ENCODE measurements at places on chromosomes 6 and 20.

- no peak for DNase-seq
Observed at GRCh38 chr6:13113981-13114593, 214.2 kb downstream of the TBC1D7 start.

- no peak for DNase-seq
Observed at GRCh38 chr6:71043902-71044301, 87.0 kb upstream of the B3GAT2 start.

- no peak for DNase-seq
Observed at GRCh38 chr6:42040856-42041480, 9.4 kb upstream of the TAF8 start.

- no peak for DNase-seq
Observed at GRCh38 chr6:5190507-5190906, 70.2 kb downstream of the LYRM4 start.

GRCh38 chr6:40930555-40930954, 108.5 kb downstream of the UNC5CL start:
- no peak for DNase-seq

DNA sequence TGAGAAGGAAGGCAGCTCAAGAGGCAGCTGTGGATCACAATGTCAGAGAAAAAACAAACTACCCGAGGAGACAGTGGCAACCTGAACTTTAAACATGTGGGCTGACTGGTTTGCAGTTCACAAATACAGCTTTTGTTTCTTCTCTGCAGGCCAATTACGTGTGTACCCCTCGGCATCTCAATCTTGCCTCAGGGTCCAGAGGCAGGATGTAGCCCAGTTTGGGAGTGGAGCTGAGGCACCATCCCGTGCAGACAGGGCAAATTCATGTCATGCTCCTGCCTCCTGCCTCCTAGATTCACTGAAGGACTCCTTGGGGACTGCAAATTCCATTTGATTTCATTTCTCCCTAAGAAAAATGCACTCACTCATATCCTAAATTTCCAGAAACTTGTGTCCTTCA, 94.2 kb upstream of the KCNK16 start:
- DNase-seq, result no peak

DNA sequence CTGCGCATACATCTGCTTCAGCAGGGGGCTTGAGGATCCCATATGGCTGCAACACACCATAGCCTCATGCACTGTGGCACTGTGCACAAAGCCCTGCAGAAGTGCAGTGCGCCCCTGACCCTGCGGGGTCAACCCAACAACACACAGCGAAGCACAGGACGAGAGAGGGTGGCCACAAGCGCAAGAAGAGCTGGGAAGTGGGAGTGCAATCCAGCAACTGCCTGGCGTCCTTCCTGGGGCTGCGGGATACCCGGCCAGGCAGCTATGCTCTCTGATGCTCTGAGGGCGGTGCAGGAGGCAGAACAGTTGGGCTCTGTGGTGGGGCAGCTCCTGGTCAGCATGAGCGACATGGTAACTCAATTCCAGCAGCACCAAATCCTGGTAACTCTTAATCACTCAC, 5.6 kb upstream of the ACSS1 start:
- no peak for DNase-seq

GRCh38 chr6:54135665-54136369, 24.6 kb downstream of the MLIP start:
- DNase-seq, result no peak

DNA sequence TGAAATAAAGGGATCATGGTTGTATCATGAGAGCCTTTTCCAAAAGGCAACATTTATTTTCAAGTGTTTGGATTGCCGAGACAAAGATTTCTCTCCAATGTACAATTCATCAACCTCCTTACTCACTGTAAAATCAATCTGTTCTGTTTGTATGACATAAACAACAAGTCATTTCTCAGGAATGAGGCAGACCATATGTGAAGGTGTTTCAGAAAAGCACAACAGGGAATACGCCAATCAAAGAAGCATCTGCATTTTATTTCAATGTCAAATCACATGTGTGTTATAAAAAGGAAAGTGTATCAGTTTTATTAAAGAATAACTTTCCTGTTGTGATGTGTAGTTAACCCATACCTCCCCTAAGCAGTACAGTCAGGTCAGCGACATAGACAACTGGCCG, 653.7 kb downstream of the TFAP2A start:
- no peak for DNase-seq

DNA sequence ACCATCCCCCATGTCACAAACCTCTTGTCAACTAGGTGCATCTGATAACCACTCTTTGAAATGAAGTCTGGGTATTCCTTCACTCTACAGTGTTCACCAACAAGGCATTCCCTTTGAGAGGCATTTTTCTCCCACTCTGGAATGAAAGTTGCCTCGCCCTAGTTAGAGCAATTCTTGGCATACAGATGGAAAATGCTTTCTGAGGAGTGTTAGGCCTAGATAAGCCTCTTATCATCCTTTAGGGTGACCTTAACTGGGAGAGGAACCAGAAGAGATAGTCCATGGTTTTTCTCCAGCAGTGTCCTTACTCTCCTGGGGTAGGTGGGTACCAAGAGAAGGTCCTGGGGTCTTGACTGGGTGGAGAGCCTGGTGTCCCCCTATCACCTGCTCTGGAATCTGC, 14.8 kb downstream of the CLIC5 start:
- DNase-seq, result no peak

DNA sequence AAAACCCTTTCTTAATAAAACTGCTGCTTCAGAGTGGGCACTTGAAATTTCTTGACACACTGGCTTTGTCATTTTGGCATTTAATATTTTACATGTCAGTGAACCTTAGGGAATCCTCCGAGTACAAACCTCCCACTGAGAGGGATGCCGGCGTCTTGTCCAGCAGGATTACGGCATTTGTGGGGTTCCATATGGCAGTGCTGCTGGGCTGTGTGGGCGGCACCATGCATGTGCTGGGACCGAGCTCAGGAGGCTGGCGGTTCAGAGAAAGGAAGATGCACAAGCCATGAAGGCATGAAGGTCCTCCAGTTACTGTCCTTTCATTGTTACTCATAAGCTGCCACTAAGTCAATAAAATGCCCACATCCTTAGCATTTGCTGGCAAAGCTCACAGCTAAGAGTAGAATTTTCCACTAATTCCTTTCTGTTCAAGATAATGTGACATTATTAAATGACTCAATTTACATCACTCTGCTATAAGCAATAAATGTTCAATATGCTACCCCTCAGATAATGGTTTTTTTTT, 61.4 kb downstream of the LY86 start:
- DNase-seq, result no peak

GRCh38 chr6:154166140-154166539, 127.1 kb downstream of the OPRM1 start:
- no peak for DNase-seq

DNA sequence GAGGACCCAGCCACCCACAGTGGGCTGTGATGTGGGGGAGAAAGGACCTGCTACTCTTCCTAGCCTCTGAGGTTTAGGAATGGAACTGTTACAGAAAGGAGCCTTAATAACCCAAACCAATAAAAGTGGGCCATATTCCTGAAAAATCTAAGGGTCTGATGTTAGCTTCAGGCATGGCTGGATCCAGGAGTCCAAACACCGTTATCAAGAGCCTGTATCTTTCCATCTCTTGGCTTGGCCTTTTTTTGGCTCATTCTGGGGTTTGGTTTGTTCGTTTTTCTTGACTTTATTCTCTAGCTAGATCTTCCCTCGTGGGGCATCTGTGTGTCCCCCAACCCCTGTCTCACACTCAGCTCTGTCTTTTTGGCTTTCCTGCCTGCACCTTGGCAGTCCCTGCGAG, 38.7 kb downstream of the CDH4 start:
- DNase-seq, result no peak

- no peak for DNase-seq
Observed at GRCh38 chr20:63222541-63222940, 6.6 kb upstream of the YTHDF1 start.

- DNase-seq, result no peak
Observed at GRCh38 chr20:2080532-2081224, 20.9 kb upstream of the STK35 start.

DNA sequence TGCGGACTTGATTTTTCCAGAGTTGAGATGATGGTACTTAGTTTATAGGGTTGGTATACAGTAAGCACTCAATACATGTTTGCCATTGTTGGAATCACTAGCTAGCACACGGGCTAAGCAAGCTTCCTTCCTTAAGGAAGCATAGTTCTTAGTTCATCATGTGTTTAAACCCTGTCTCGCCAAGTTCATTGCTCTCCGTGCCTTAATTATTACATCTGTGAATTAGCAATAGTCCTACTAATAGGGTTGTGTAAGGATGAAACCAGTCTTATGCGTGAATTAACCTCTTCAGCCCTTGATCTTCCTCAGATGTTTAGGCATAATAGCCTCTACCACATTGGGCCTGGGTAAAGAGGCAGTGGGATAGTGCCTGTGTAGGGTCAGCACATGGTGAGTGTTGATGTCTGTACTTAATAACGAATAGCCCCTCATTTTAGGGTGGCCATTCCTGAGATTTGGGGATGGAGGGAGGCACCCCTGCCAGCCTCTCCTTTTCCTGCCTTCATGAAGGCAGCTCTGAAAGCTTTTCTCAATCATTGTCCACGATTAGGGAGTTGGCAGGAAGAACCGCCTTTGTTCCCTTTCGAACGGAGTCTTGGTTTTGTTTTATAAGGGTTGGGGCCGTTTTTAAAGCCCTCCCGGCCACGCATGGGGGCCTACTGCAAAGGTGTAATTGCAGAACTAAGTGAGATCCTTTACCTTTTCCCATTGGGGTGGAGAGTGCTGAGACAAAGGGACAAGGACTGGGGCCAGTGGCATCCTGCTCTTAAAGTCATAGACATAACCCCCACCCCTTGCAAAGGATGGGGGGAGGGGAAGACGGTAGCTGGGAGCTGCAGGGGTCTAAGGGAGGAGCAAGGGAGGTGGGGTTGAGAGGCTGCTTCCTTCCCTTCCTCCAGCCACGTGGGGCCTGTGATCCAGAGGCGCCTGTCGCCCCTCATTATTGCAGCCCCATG, 2.1 kb downstream of the DNMT3B start:
- no peak for DNase-seq

- no peak for DNase-seq
Observed at GRCh38 chr6:47241742-47242482, 67.8 kb downstream of the TNFRSF21 start.

- peak; percentile 32 for DNase-seq
Observed at GRCh38 chr6:104682722-104683643, 176.7 kb downstream of the HACE1 start.

DNA sequence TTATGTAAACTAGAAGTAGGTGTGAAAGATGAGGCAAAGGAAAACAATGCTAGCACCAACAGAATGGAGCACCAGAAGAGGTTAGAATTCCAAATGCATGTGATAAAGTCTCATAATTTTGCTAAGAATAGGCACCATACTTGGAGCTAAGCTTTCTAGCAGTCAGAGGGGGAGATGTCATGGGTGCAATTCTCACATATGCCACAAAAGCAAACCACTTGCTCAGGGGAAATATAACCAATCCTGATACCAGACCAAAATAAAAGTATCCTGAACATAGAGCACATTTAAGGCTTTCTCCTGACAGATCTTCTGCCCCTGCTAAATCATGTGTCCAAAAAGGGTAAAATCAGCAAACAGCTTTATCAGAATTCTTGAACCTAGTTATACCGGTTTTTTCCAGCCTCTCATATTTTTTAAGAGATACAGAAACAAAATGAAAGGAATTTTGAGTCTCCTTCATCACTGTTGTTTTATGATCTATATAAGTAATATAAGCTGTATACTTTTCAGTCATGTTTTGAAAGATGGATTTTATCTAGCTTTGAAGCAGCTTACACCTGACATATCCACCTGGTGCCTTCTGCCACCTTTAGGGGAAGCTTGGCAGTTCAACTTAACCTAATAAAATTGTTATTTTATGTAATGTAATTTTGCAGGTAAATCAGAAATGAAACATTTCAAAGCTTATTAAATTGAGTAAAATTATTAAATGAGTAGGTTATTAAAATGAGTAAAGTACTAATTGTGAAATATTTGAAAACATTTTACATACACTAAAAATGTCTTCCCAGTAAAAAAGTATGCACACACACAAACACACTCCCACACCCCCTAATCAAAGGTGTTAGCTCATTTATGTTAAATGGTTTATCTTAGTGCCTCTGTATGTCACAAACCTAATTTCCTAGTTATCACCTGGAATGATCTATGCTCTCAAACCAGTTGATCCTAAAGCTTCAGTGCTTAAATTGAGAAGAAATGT, 2.8 kb downstream of the SPO11 start:
- DNase-seq, result no peak

- DNase-seq, result no peak
Observed at GRCh38 chr6:16518265-16518664, 243.0 kb downstream of the ATXN1 start.

GRCh38 chr20:37733416-37733815, 39.6 kb downstream of the CTNNBL1 start:
- DNase-seq, result no peak

GRCh38 chr6:135162678-135163439, 18.2 kb upstream of the MYB start:
- peak; percentile 27 for DNase-seq

DNA sequence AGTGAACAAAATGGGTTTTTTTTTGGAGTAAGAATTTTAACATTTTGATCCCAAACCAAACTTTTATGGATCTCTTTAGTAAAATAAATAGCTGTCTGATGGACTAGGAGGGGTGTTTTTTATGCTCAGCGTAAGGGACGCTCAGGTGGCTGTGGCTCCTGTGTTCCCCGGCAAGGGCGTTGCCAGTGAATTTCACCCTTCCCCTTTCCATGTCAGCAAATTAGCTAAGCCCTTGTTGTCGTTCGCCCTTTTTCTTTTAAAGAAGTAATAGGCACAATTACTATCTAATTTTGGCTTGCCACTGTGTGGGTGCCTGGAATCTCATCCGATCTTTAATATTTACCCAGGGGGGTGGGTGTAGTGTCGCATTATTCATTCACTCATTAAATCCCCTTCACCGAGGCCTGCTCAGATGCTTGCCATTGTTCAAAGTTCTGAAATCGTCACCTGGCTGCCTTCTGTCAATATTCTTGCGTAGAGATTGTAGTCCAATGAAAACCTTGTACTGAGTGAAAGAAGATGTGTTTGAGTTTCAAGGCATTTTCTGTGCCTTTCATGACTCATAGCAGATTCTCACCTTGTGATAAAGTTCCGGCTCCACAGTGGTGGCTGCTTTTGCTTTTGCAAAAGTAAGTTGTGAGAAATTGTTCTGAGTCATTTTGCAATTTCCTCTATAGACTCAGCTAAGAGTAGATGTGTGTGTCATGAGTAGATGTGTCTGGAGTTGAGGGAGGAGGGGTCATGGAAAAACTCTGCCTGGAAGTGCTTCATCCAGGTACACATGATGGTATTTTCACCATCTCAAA, 40.0 kb upstream of the CLDN20 start:
- DNase-seq, result no peak

GRCh38 chr6:126662966-126663365, 323.1 kb downstream of the CENPW start:
- DNase-seq, result no peak

DNA sequence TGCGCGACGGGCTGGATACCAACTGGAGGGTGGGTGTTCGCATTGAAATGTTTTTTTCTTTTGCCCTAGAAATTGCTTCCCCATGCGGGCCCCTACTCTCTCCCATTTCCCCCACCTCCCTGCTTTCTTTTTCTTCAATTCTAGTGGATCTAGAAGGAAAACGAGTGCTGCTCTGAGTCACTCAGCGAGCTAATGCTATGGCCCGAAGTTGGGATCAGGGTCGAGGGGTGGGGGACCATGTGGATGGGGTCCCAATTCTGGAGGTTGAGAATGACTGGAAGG, 71.5 kb downstream of the SOX4 start:
- no peak for DNase-seq
